ENCODE measurements at places on chromosomes 5 and 9. TPM values are rescaled to one million over a fixed set of nuclear protein-coding genes. Genes with fewer than 3 reads are reported as not detected.
A peak's percentile ranks its signal among the peaks of the same experiment; 100 is the strongest.

GRCh38 chr5:180301253-180301652 lies 9.4 kb upstream of the MAPK9 start:
- no peaks in the 10 kb centered on the region for H3K27me3 ChIP-seq
- no peaks in the 10 kb centered on the region for H3K36me3 ChIP-seq
- no peak for DNase-seq
- H3K27ac ChIP-seq = no peak overlapping the region

Gene CDKN2B-AS1
- total RNA-seq = not detected

GRCh38 chr5:92927291-92927778 lies 653.7 kb downstream of the NR2F1-AS1 start:
- H3K27me3 ChIP-seq = no peaks in the 10 kb centered on the region
- no peaks in the 10 kb centered on the region for H3K4me1 ChIP-seq
- H3K4me3 ChIP-seq = no peak overlapping the region
- H3K27ac ChIP-seq = no peak overlapping the region
- DNase-seq = no peak

- no peak overlapping the region for H3K27ac ChIP-seq
- no peaks in the 10 kb centered on the region for H3K27me3 ChIP-seq
- H3K4me3 ChIP-seq = no peak overlapping the region
- no peaks in the 10 kb centered on the region for H3K4me1 ChIP-seq
Measured at GRCh38 chr5:51582871-51583394, 199.7 kb downstream of the ISL1 start.

Gene PCDHB14
- total RNA-seq = 7.3 TPM

GRCh38 chr9:86997156-86997555 lies 49.9 kb upstream of the GAS1 start:
- no peak for DNase-seq
- no peaks in the 10 kb centered on the region for H3K27me3 ChIP-seq
- H3K27ac ChIP-seq = no peak overlapping the region
- H3K4me3 ChIP-seq = no peak overlapping the region
- no peaks in the 10 kb centered on the region for H3K4me1 ChIP-seq
- H3K36me3 ChIP-seq = no peaks in the 10 kb centered on the region

GRCh38 chr9:21968331-21969010 lies 25.7 kb downstream of the CDKN2A start:
- no peaks in the 10 kb centered on the region for H3K36me3 ChIP-seq
- no peak overlapping the region for H3K27ac ChIP-seq
- peaks cover 14% of the 10 kb centered on the region for H3K4me1 ChIP-seq
- H3K4me3 ChIP-seq = no peak overlapping the region
- no peak for DNase-seq
- H3K27me3 ChIP-seq = peaks cover 66% of the 10 kb centered on the region

Gene TNFSF8
- total RNA-seq = 1.0 TPM

DNA sequence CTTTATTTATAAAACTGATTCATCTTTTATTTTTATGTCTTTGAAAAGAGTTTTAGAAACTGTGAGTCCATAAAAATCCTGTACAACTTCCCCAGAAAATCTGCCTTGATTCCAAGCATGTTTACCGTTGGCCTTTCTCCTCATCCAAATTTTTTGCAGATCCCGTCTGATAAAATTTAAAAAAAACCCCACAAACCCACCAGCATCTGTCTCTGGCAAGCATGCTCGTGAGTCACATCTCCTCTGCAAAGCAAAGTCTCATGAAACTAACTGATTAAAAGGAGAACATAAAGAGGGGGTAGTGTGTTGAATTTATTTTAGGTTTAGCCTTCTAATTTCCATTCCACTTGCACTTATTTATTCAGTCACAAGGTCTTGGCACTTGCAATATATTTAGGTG lies 109.4 kb downstream of the MAT2B start:
- no peak for DNase-seq
- no peaks in the 10 kb centered on the region for H3K27me3 ChIP-seq
- H3K27ac ChIP-seq = no peak overlapping the region

Gene FOXI1
- not detected for total RNA-seq

GRCh38 chr5:59543821-59544442 lies 349.6 kb downstream of the PDE4D start:
- H3K27me3 ChIP-seq = no peaks in the 10 kb centered on the region
- no peak for DNase-seq
- peak overlapping the region; percentile 61 for H3K27ac ChIP-seq
- H3K4me3 ChIP-seq = no peak overlapping the region

DNA sequence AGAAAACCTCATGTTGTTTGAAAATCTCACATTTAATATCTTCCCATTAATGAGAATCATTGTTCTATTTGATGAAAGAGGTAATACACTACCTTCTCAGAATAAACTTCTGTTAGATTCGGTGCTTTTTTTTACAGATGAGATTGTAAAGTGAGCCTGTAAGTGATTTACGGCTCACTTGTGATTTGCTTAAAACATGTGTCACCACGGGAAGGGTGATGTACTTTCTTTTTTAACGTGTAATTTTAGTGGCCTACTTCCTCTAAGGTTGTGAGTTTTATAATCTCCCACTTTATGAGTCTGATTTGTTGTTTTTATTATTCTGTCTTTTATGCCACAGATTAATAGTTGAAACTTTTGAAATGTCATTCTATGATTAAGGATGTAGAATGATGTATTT lies 15.9 kb downstream of the ANXA1 start:
- no peak overlapping the region for H3K4me3 ChIP-seq
- H3K27ac ChIP-seq = no peak overlapping the region
- no peaks in the 10 kb centered on the region for H3K27me3 ChIP-seq
- DNase-seq = no peak
- no peaks in the 10 kb centered on the region for H3K36me3 ChIP-seq

GRCh38 chr5:142110988-142111687 lies 2.6 kb downstream of the NDFIP1 start:
- H3K4me3 ChIP-seq = no peak overlapping the region
- no peaks in the 10 kb centered on the region for H3K36me3 ChIP-seq
- H3K4me1 ChIP-seq = peaks cover 37% of the 10 kb centered on the region
- no peak overlapping the region for H3K27ac ChIP-seq
- H3K27me3 ChIP-seq = no peaks in the 10 kb centered on the region

DNA sequence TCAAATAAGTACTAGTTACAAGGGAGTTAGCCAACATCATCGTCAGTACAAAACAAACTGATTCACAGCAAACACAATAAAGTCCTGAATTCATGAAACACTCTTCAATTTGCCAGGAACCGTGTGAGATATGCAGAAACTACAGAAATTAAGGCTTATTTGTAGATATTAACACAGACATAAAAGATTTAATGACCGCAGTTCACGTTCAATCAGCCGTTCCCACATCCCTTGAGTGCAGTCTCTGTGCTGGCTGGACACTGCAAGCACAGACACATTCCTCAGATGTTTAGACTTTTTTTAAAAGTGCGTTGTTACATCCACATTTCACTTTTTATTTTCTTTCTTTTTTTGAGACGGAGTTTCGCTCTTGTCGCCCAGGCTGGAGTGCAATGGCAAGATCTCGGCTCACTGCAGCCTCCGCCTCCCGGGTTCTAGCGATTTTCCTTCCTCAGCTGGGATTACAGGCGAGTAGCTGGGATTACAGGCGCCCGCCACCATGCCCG lies 566 bp upstream of the CEP78 start:
- H3K36me3 ChIP-seq = no peaks in the 10 kb centered on the region
- peak overlapping the region; percentile 38 for H3K4me3 ChIP-seq
- no peak for DNase-seq
- no peaks in the 10 kb centered on the region for H3K27me3 ChIP-seq

GRCh38 chr9:126000731-126001580 lies 253.8 kb downstream of the PBX3 start:
- no peak overlapping the region for H3K4me3 ChIP-seq
- H3K4me1 ChIP-seq = no peaks in the 10 kb centered on the region
- DNase-seq = no peak
- no peaks in the 10 kb centered on the region for H3K36me3 ChIP-seq

- H3K4me3 ChIP-seq = no peak overlapping the region
- H3K36me3 ChIP-seq = no peaks in the 10 kb centered on the region
- DNase-seq = no peak
- no peaks in the 10 kb centered on the region for H3K27me3 ChIP-seq
Measured at GRCh38 chr5:36723912-36724311, 117.5 kb downstream of the SLC1A3 start.

- DNase-seq = peak; percentile 8
- H3K27me3 ChIP-seq = no peaks in the 10 kb centered on the region
- no peaks in the 10 kb centered on the region for H3K36me3 ChIP-seq
- peaks cover 15% of the 10 kb centered on the region for H3K4me1 ChIP-seq
- H3K27ac ChIP-seq = no peak overlapping the region
Measured at GRCh38 chr5:1526190-1526631, 2.5 kb upstream of the LPCAT1 start.

- H3K27me3 ChIP-seq = no peaks in the 10 kb centered on the region
- H3K27ac ChIP-seq = no peak overlapping the region
- H3K36me3 ChIP-seq = no peaks in the 10 kb centered on the region
- no peaks in the 10 kb centered on the region for H3K4me1 ChIP-seq
- H3K4me3 ChIP-seq = no peak overlapping the region
Measured at GRCh38 chr5:64634997-64635686, 55.2 kb upstream of the SHISAL2B start.

DNA sequence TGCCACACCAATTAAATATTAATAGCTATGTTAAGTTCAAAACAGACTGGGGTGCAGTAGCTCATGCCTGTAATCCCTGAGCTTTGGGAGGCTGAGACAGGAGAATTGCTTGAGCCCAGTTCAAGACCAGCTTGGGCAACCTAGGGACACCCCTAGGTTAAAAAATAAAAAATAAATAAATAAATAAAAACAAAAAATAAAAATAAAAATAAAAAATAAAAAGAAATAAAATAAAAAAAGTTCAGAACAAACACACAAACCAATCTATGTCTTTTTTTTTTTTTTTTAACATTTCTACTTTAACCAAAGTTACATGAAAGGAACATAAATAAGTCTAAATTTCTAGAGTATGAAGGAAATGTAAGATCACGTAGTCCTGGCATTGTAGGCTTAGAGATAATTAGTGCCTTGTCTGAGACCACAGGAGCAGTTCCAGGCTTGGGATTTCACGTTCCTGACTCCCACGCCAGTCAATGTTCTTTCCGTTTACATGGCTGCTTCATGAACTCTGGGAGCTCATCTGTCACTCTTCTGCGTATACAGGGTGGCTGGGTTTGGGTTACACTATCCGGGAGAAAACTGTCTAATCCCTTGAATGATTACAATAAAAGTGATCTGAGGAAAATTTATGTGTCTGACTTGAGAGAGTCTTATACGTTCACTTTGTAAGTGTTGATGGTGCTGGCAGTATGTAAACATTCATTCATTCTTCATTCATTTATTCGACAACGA lies 85.2 kb downstream of the KIAA1958 start:
- no peak for DNase-seq
- H3K27me3 ChIP-seq = no peaks in the 10 kb centered on the region
- H3K4me3 ChIP-seq = no peak overlapping the region
- H3K27ac ChIP-seq = no peak overlapping the region
- no peaks in the 10 kb centered on the region for H3K36me3 ChIP-seq

GRCh38 chr9:18942801-18943200 lies 90.2 kb downstream of the SAXO1 start:
- no peaks in the 10 kb centered on the region for H3K27me3 ChIP-seq
- no peak overlapping the region for H3K4me3 ChIP-seq
- H3K36me3 ChIP-seq = no peaks in the 10 kb centered on the region
- no peaks in the 10 kb centered on the region for H3K4me1 ChIP-seq
- DNase-seq = no peak

Measured in body of pancreas (tissue), 4 donors.